ENCODE measurements at places on chromosomes 6 and 20.

GRCh38 chr6:130923350-130923749 lies 96.1 kb downstream of the SMLR1 start:
- DNase-seq, result no peak

DNA sequence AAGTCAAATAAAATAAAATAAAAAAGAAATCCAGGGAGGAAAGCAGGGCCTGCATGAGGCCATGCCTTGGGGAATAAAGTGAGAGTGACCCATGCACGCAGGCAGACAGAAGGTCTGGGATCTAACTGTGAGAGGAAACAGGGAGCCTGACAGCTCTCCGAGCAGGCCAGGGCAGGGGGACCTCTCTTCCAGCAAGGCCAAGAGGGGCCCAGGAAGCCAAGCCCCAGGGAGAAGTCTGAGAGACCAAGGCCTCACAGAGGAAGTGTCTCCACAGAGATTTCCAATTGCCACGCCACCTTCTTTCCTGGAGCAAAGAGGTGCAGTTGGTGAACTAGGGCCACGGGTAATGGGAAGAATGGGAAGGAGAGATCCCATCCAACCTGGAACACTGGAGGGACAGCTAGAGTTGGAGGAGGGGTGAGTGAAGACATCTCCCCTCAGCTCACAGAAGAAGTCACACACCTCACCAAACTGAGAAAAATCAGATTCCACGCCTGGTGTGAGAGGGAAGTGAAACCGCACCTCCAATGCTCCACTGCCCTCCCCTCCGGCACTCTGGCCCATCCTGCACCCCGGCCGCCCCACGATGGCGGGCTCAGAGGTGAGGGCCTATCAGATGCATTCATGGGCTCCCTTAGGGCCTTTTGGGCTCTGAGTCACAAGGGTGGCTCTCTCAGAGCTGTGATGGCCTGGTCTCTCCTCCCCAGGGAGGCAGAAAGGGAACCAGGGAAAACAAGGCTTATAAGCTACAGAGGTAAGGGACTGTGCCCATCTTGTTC lies 25.1 kb upstream of the TAF8 start:
- no peak for DNase-seq

DNA sequence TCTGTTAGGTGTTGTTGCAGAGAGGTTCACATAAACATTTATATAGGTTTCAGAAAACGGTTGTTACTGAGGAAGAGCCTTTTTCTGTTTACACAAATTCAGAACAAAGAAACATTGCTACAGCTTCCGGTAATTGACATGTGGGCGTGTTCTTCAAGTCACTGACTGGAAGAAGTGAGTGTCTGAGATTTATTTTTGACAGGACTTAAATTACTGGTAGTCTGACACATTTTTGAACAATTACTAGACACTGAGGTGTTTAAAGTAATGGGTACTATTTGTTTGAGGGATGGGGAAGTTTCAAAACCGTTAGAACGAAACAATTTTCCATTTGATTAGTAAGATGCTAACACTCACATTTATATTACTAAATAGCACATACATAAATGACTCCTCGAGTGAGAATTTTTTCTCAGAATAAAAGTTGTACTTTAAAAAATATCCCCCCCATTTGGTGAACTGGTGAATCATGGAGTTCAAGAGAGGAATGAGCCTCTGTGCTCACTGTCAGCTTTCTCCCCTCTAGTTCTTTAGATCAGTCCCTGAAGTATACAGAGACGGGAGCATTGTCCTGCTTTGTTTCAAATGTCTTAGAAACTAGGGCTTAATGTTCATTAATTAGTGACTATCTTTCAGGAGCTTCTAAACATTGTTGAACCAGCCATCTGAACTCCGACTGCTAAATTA lies 98.7 kb downstream of the TSHZ2 start:
- DNase-seq, result no peak

- no peak for DNase-seq
Observed at GRCh38 chr6:56866917-56867522, 87.9 kb upstream of the BEND6 start.

DNA sequence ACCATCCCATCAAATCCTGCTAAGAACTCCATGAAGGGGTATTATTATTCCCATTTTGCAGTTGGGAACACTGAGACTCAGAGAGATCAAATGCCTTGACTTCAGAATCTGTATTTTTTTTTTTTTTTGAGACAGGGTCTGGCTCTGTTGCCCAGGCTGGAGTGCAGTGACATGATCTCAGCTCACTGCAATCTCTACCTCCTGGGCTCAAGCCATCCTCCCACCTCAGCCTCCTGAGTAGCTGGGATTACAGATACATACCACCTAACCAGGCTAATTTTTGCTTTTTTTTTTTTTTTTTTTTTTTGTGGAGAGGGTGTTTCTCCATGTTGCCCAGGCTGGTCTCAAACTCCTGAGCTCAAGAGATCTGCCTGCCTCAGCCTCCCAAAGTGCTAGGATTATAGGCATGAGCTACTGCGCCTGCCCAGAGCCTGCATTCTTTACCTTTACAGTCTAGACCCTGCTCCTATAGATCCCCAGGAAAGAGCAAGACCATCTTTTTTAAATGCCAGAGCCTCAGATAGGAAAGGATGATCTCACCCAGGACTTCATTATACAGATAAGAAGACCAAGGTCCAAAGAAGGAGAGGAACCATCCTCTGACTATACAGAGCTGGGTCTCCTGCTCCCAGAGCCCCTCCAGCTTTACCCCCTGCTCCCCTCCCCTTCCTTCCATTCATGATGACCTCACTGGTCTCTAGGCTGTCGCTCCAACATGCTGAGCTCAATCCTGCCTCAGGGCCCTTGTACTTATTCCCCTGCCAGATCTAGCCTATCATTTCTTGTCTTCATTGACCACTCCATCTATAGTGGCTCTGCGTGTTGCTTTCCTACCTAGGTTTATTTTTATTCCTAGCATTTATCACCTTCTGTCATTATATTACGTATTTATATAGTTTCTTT lies 138.6 kb downstream of the CEBPB start:
- DNase-seq, result no peak

Data from hematopoietic multipotent progenitor cell treated with erythropoietin and hydrocortisone succinate and interleukin-3 and kit ligand, for 17 days (in vitro differentiated cells).